Astrocyte (in vitro differentiated cells and primary cell): ENCODE measurements at places on chromosomes 5 and 9.

DNA sequence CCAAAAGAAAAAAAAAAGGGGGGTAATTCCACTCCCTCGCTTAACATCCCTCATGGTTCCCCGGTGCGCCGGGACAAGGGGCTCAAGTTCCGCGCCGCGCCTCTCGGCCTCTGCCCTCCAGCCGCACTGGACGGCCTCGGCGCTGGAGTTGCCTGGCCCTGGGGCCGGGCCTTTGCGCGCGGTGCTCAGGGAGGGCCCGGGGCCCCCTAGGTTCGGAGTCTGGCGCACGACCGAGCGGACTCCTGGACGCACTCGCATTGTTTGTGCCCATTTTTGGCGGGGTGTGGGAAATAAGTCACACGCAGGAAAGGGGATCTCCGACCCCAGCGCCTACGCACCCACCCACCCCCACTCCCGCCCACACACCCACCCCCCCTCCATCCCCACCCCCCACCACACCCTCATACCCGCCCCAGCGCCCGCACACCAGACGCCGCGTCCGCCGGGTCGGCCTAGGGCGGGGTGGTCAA is 381 bp downstream of the MED22 start:
- DNase-seq = no peak

- peak; percentile 1 for DNase-seq
These were observed 567.5 kb downstream of the ELAVL2 start for GRCh38 chr9:23258569-23258968.

- no peak for DNase-seq
These were observed 1019.5 kb upstream of the SEMA6A start for GRCh38 chr5:117594166-117594565.

DNA sequence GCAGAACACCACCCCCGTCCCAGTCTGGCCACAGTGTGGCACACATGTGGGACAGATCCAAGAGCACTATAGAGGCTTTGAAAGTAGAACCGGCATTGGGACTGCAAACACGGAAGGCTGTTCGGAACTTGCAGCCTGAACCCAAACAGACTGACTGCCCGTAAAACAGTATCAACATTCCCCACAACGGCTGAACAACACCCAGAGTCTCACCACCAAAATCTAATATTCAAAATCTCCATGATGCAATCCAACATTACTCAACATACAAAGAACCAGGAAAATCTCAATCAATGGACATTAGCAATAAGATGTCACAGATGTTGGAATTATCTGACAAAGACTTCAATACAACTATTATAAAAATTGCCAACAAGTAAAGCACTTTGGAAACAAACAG is 82.3 kb downstream of the ROR2 start:
- DNase-seq = no peak

- DNase-seq = no peak
These were observed 71.2 kb downstream of the C9orf152 start for GRCh38 chr9:110136802-110137201.

DNA sequence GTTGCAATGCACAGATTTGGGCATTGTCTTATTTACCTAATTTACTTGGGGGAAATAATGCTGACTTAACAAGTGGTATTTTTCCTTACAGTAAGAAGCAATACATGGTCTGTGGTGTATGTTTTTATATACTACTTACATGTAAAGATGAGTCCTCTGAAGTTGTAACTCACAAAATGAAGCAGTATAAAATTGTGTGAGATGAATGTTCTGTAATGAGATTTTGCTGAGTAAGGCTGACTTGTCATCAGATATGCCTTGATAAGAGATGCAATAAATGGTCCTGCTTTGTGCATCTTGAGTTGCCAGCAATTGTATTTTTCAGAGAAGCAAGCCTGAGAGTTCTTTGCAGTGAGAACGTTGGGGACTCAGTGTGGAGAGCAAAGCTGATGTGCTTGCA is 92.2 kb upstream of the GNAQ start:
- no peak for DNase-seq

- DNase-seq = no peak
These were observed 77.2 kb upstream of the TARS1 start for GRCh38 chr5:33363537-33363936.

DNA sequence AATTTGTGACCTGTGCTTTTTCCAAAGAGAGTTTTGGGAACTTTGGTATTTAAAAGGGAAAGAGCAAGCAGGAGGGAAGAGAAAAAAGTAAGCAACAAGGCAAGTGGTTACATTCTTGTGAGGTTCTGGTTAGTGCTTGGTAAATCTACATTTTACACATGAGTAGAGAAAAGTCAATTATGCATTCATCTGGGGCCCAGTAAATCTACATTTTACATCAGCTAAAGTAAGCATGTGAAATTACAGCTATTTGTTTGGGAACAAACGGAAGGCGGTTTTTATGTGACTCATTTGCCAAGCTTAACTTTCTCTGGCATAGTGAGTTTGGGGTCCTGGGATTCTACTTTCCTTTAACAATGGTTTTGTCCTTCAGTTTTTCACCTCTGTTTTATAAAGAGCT is 102.2 kb downstream of the SNX18 start:
- DNase-seq = peak; percentile 33

DNA sequence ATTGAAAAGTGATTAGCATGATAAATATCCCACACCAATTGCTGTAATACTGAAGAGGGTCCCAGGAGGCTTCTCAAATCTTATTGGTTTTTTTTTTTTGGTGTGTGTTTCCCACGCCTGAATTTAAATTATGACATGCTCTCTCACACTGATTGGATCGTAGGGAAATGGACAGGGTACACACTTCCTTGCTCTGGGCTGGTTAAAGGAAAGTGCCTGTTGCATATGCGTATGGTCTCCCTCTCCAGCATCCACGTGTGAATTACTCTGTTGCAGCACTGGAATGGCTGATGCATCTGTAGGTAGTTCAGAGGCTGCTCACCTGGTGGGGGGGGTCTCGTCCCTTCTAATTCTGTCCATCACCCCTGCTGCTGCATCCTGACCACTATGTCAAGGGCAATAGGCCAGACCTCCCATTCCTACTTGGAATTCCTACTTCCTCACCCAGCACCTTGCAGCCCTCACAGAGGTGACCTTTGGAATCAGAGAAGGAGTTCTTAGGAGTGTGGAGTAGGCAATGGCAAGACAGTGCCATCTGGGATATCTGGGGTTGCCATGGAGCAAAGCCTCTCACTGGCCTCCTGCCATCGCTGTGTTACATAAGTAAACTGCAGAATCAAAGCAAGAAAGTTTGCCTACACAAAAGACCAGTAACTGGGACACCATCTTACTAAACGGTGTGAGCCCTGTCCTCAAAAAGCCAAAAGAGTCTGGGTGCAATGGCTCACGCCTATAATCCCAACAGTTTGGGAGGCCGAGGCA is 71.4 kb upstream of the FBXW11 start:
- no peak for DNase-seq

DNA sequence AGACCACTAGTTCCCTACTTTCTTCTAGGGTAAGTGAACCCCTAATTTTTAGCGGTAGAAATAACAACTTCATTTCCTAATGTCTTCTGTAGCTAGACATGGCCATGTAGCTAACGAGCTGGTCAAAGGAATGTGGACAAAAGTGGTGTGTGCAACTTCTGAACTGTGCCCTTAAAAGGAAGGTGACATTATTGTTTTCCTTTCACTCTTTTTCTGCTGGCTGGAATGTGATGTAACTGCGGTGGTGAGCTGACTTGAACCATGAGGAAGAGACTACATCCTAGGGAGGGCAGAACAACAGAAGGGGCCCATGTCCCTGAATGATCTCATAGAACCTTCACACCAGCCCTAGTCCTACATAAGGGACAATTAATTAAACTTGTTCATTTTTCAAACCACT is 1.3 kb upstream of the SNX2 start:
- DNase-seq = no peak

DNA sequence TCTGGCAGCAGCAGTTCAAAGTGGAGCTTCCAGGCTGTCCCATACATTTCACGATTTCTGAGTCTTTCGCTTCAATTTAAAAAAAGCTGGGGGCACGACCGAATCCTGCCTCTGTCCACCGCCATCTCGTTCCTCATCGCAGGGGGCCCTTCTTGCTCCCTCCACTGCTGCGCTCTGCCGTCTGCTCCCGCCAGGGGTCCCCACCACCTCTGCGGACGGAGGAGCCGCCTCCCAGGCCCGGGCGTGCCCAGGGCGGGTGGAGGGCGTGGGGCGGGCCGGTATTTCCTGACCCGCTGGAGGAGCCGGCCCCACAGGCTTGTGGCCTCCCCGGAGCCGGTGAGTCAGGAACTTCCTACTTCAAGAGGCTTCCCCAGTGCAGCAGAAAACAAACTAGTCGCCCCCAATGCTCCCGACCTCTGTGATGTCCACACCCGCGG is 50.4 kb downstream of the USP20 start:
- peak; percentile 84 for DNase-seq

GRCh38 chr5:66002415-66002814 is 76.0 kb downstream of the ERBIN start:
- peak; percentile 17 for DNase-seq

- peak; percentile 75 for DNase-seq
These were observed 142.4 kb downstream of the YIPF5 start for GRCh38 chr5:144028058-144028457.

GRCh38 chr9:129317179-129318011 is 139.3 kb upstream of the IER5L start:
- no peak for DNase-seq

DNA sequence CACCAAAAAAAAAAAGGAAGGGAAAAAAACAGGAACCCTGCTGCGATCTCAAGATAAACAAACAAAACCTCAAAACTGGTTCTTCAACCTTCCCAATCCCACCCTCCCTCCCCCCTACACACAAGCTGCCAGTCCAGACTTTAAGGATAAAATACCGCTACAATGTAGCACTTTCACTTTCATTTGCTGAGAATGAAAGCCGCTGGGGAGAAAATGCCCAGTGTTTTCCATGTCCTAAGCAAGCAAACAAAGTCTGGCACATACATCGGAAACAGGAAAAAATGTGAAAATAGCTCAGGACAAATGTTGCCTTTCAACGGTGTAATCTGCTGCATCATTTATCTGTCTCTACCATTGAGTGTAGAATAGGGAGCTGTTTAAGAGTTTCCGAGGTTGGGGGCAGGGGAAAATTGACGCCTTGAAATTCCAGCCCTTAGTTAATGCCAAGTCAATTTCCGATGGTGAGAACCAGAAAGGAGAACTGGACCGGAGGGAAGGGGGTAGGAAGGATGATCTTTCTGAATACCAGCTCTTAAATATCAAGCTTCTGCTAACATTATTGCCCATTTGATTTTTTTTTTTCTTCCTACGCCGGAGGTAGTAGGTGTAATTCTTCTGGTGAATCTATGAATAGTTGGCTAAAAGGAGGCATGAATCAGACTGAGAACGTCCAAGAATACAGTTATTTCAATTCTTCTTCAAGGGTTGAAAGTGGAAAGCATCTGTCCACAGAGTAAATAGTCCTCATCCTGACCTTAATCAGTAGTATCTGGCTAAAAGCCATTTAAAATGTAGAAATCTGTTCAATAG is 1.2 kb upstream of the ADAMTS6 start:
- DNase-seq = peak; percentile 70

- DNase-seq = no peak
These were observed 4.2 kb downstream of the LCN1 start for GRCh38 chr9:135525241-135526088.

DNA sequence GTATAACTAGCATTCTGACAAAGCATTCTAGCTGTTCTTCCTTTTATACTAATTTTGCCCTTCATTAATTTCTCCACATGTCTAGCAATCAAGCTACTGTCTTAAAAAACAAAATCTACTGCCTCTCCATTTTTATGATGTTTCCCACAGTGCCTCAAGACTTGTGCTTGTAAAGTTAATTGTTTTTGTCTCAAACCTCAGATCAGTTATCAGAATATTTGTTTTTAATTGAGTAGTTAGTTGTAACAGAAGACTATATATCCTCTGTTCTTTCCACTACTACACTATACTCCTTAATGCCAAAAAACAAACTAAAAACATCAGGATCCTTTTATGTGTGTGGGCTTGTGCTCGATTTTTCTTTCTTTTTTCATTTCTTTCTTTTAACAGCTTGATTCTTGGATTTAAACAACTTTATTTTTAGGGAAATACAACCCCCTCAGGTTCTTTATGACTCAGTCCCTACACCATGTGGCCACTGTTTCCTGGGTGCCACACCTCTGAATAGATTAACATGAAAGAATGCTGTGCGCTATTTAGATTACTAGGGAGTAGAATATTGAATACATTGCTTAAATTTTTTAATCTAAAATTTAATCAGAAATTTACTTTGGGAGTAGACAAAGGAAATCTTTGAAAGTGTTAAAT is 1.2 kb downstream of the ASPN start:
- DNase-seq = peak; percentile 46

DNA sequence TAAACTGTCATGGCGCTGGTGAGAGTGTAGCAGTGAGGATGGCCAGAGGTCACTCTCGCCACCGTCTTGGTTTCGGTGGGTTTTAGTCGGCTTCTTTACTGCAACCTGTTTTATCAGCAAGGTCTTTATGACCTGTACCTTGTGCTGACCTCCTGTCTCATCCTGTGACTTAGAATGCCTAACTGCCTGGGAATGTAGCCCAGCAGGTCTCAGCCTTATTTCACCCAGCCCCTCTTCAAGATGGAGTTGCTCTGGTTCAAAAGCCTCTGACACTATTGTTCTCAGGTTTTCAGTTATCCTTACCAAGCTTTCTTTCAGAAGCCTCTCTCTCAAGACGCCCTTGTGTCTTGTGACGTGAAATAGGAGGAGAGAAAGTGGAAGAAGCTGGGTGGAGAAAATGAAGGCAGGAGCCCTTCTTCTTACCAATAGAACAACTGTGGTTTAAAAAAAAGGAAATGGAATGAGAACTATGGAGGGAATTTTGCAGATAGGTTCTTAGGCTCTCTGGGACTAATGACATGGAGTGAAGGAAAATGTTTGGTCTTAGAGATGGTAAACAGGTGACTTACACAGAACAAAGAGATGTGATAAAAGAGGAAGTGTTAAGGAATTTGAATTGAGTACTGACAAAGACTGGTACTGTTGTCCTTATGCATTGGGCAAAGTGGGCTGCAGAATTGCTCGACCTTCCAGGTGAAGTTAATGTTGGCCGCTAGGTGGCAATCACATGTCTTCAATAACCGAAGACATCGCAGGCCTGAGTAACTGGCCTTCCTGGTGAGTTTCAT is 133.3 kb upstream of the RAI14 start:
- DNase-seq = peak; percentile 82

GRCh38 chr9:128102196-128102595 is 25.3 kb downstream of the PTGES2 start:
- no peak for DNase-seq

GRCh38 chr9:122948313-122948712 is 7.5 kb downstream of the RABGAP1 start:
- no peak for DNase-seq

DNA sequence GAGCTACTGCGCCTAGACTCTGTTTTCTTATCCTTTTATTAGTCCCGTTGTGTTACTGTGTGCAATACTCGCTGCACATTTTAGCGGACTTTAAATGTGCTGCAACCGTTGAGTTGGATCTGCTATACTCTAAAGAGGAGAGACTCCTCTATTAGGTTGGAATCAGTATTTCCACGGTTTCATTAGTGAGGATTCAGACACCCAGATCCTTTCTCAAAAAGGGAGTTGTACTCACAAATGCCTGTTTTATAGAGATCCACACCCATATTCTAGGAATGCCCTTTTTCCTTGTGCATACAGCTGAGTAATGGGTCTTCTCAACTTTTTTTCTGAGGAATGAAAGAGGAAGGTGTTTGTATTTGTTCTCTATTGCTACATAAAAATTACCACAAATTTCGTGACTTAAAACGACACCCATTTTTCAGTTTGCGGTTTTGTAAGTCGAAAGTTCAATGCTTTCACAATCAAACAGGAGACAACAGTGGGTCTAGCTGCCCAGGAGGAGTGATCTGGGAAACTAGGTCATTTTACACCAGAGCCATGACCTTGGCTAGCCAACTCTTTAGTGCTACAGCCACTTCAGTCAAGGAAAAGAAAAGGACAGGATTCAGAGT is 52.8 kb upstream of the SLC44A1 start:
- DNase-seq = peak; percentile 77

- DNase-seq = no peak
These were observed 5.5 kb upstream of the MRPS2 start for GRCh38 chr9:135494791-135495559.
